ENCODE measurements at places on chromosomes 6 and 20.
A peak's percentile ranks its signal among the peaks of the same experiment; 100 is the strongest.

- no peak for DNase-seq
Observed at GRCh38 chr20:47609001-47609400, 107.3 kb downstream of the NCOA3 start.

GRCh38 chr6:135875446-135875845, 23.9 kb downstream of the PDE7B start:
- no peak for DNase-seq

DNA sequence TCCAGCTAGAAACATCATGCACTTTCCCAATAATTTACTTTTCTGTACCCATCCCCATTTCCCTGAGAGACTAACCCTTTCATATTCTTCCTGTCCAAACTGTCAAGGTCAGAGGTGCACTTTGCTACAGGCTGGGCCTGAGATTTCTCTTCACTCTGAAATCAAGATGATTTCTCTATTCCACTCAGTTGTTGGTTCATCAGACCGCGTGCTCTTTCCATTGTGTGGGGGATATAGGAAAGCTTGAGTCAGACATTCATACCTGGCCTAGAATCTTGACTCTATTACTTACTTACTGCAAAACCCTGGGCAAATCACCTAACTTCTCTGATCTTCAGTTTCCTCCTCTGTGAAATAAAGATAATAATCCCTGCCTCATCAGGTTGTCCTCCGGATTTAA, 4.7 kb upstream of the ZDHHC14 start:
- DNase-seq, result no peak

DNA sequence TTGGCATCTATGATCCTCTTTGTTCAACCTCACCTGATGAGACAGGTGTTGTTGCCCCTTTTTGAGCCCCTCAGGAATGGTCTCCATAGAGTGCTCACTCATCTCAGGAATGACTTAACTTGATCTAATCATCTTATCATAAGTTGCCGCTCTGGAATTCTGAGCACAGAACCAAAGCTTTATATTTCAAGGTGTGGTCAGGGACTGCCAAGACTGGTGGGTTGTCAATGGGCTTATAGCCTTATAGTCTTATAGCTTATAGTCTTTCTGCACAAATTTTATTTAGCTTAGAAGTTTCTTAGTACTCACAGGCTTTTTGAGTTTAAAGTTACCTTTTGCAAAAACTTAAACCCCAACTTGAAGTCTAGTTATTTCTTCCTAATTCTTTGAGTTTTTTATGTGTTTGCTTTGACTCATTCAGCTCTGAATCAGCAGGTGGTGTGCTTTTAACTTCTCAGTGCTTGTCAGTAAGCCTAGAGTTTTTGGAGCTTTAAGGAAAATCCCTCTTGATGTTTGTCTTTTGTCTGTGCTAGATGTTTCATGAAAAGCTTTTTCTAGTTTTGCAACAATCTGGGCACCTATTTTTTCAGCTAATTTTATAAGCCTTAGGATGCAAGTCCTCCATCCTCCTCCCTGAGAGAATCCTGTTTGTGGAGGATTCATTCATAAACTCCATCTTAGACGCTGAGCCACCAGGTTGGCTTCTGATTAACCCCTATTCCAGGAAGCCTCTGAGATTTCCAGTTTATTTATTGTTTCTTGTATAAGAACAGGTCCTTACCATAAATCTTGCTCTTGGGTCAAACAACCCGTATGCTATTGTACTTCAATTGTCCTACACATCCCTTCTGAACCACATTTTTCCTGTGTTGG, 72.3 kb upstream of the SSTR4 start:
- DNase-seq, result no peak

DNA sequence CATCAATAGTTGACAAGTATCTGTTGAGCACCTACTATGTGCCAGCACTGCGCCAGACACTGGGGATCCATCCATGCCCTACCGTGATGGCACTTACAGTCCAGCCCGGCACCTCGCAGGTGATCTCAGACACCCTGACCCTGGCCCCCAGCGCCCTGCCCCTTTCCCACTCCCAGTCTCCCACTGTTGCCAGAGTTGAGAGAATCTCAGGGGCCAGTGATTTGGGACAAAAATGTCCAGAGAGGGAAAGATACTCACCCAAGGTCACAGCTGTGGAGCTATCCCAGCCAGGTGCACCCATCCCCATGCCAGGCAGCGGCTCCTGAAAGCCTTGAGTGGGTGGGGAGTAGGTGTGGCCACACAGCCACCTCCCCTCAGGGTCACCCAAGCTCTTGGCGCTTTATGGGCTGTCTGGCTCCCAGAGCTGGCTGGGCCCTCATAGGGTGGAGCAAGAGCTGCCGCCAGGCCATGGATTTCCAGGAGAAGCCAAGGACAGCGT, 3.3 kb downstream of the PI16 start:
- DNase-seq, result no peak

DNA sequence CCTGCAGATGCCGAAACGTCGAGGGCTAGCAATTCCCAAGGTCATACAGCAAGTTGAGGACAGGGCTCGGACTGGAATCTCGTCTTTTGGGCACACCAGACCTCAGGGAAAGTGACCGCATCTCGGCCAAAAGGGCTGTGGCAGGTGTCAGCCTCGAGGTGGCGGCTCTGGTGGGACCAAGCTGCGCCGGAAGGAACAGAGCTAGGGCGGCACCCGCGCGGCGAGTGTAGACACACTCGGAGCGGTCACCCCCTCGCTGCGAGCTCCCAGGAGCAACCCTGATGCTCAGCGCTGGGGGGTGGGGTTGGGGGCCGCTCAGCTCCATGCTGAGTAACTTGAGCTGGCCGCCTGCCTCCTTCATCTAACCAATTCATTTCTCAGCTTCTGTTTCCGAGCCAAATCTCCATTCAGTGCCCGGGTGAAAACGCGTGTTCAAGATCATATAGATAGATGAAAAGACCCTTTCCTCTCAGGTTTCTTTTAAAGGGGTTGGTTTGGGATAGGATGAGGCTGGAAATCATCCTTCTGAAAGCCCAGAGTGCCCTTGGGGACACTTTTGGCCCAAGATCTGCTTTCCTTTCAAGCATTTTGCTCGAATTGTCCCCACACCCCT, 2.2 kb upstream of the TUBB2B start:
- peak; percentile 38 for DNase-seq

DNA sequence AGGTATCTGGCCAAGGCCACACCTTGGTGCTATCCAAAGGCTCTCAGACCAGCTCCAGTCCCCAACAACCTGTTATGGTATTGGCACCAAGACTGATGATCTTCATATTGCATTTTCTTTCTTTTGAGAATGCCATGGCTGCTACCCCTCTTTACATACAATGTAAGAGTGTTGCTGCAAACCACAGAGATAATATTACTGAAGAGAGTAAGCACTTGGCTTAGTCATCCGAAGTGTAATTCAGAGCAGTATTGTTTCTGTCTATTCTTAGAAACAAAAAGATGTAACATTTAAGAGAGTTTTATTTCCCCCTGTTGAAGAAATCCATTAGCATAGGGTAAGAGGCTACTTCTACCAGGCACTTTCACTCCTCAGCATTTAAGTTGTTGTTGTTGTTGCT, 212.5 kb downstream of the C6orf118 start:
- no peak for DNase-seq

DNA sequence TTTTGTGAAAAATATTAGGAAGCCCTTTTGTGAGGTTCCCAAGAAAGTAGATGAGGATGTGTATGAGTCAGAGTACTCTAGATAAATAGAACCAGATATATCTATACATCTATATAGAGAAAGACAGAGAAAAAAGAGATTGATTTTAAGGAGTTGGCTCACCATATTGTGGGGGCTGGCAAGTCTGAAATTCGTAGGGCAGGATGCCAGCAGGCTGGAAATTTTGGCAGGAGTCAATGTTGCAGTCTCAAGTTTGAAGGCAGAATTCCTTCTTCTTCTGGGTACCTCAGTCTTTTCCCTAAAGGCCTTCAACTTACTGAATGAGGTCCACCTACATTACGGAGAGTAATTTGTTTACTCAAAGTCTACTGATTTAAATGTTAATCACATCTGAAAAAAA, 65.3 kb upstream of the SAMD3 start:
- DNase-seq, result peak; percentile 28

- DNase-seq, result no peak
Observed at GRCh38 chr6:31728767-31729514, at the start of gene DDAH2. Gene DDAH2, minus strand, starts transcription at chr6:31729299. Its CDS starts 138 bp downstream, at chr6:31729161.

DNA sequence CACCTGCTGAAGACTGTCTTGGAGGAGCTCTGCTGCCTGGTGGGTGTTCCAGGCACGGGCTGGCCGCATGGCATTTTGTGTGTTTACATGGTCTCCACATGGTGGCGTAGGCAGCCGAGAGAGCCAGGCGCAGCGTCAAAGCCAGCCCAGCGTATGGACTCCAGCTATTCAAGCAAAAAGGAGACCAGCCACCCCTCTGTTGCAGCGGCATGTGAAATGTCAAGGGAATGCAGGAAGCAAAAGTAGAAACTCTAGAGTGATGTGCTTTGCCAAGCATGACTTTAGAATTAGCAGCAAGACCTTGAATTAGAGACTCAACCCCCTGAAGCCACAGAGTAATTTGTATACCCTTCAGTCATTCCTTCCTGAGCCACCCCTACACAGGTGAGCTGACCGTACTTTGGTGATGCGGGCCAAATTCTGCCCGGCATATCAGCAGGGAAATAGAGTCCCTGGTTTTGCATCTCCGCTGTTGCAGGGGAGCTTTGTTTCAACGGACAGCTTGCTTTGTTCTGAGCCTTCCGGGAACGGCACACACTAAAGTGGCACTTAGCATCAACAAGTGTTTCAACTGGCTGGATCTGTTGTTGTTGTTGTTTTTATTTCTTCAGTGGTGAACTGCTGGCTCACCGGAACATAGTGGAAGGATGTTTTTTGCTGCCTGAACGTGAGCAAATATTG, 48.5 kb downstream of the FNDC1 start:
- peak; percentile 50 for DNase-seq

DNA sequence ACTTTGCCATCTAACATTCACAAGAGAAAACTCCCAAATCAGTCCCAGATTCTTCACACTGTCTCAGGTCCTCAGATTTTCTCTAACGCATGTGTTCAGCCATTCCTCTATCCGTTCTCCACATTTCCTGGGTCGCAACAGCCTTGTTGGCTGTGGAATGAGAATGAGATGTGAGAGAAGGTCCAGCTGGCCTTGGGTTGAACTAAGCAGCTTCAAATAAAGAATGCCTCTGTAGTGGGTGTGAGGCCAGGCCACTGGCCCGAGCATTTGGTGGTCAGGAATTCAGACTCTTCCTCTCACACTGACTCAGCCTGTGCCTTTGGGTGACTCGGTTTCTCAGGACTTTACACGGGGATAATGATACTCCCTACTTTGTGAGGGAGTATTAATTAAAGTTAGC, 73.8 kb upstream of the CCN6 start:
- DNase-seq, result no peak

DNA sequence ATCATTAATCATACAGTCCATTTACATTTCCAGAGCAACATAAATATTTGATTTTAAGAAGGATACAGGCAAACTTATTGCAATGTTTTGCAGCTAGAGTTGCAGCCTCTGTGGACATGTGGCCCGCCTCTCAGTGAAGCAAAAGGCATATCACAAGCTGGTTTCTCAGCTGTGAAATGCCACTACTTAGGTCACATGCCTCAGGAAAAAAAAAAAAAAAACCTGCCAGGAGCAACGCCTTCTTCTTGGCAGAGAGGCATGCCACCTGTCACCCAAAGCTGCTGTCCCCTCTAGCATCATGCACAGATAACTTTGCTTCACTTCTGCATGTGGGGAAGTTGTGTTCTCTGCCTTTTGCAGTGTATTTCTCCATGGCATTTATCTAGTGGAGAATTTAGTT, 18.5 kb downstream of the GRM1 start:
- DNase-seq, result no peak

DNA sequence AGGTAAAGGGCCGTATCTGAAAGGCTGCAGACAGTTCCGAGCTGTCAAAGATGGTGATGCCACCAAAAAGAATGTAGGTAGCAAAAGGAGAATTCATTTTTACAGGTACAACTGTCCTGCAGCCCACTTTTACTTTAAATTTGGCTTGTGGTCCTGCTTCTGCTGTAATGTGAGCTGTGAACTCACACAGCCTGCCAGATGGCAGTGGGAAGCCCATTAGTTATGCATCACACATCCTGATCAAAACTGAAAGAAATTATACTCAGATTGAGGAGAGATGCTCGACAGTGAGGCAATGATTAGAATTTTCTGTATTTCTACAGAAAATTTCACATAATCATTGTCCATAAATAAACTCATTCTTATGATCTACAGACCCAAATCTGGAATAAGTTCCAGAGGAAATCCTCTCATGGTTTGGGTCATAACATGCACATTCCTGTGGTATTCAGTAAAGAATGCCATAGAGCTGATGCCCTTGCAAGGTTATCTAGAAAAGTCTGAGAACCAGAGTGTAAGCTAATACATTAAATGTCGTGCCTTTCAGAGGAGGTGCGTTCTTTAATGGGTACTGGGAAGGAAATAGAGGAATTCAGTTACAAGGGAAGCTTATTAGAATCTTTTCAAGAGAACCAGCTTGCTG, 23.9 kb upstream of the E2F3 start:
- peak; percentile 86 for DNase-seq

DNA sequence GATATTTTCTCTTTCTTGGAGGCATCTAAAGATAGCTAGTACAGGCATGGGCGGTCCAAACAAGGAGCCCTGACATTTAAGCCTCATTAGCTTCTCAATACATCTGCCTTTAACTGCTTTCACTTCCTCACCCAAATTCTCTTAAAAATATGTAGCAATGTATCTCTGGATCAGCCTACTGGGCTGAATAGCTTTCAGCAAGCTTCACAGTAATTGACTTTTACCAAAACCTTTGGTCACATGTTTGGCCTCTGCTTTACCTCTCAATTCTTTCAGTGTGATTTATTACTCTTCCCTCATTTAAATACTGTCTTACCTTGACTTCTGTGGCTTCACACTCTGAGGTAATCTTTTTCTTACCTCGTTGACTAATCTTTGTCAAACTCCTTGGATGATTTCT, 1618.1 kb downstream of the GRIK2 start:
- no peak for DNase-seq

- DNase-seq, result peak; percentile 64
Observed at GRCh38 chr6:108661430-108661829, 100.7 kb downstream of the FOXO3 start.

DNA sequence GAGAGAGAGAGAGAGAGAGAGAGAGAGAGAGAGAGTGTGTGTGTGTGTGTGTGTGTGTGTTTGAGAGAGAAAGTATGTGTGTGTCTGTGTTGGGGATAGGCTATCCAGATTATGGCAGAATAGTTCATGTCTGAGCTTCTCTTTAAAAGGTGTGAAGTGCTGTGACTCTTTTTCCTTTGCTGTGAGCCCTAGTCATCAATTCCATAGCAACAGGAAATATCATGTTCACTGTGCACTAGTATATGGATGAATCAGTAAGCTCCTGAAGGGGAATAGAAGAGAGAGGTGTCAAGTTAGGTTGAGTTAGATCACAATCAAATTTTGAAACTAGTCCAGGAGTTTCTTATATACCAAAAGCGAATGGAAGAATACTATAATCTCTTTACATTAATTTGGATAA, 318.7 kb downstream of the RFPL4B start:
- DNase-seq, result peak; percentile 77

GRCh38 chr6:7920425-7920824, 9.8 kb upstream of the TXNDC5 start:
- no peak for DNase-seq
